ENCODE measurements at places on chromosomes 2 and 18.

DNA sequence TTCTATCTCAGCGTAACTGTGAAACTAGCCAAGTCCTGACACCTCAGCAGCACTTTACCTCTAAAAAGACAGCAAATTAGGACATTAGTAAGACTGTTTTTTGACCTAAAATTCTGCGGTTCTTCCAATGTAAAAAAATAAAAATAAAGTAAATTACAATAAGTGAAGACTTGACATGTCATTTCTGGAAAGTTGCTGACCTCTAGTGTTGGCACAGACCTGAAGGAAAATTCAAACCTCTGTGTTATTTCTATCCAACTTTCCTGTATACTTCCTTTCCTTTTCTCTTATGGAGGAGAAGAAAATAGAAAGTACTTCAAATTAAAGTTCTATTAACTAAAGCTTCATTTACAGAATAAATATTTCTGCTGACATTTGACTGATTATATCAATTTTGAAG is 110.6 kb downstream of the TMEM182 start:
- no peak for DNase-seq

- DNase-seq, result no peak
These were observed 41.4 kb upstream of the DTNB start for GRCh38 chr2:25714740-25715139.

GRCh38 chr2:179049203-179049545 is 763 bp downstream of the CCDC141 start:
- no peak for DNase-seq

- DNase-seq, result no peak
These were observed 26.7 kb upstream of the THOC1 start for GRCh38 chr18:294566-294965.

GRCh38 chr2:171323971-171324528 is 109.7 kb downstream of the METTL8 start:
- DNase-seq, result no peak

GRCh38 chr2:121228521-121228920 is 56.5 kb downstream of the TFCP2L1 start:
- no peak for DNase-seq

DNA sequence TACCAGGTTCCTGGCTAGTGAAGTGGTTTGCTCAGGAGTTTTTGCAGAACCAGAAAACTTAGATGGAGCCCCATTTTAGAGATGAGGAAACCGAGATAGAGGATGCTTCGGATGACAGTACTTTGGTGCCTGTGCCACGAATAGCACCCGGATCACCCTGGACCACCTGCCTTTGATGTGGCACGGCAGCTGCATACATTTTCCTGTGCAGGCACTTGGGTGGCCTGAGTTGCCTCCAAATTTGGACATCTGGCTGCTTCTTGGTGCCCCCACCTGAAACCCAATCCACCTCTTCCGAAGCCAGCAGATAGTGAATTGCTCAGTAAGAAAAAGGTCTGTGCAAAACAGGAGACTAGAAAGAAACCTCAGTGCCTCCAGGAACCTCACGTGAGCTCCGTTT is 140.6 kb upstream of the ID2 start:
- no peak for DNase-seq

- DNase-seq, result no peak
These were observed at the start of gene KCNJ3 for GRCh38 chr2:154698296-154698720. Gene KCNJ3 (plus strand): TSS chr2:154698695. CDS start chr2:154698776, 81 bp downstream.

GRCh38 chr2:106956879-106957278 is 70.9 kb upstream of the ST6GAL2 start:
- no peak for DNase-seq

DNA sequence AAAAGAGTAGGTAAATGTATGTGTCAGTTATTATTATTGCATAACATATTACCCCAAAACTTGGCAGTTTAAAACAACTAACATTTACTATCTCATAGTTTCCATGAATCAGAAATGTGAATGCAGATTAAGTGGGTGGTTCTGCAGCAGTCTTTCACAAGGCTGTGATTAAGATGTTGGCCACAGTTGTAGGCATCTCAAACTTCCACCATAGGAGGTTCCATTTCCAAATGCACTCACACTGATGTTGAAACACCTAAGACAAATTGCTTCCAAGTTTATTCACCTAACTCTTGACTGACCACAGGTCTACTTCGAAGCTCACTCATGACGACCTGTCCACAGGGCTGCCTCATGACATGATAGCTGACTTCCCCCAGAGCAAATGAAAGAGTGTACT is 360.8 kb downstream of the GRB14 start:
- DNase-seq, result no peak

- no peak for DNase-seq
These were observed 28.4 kb downstream of the NAB1 start for GRCh38 chr2:190677255-190677654.

DNA sequence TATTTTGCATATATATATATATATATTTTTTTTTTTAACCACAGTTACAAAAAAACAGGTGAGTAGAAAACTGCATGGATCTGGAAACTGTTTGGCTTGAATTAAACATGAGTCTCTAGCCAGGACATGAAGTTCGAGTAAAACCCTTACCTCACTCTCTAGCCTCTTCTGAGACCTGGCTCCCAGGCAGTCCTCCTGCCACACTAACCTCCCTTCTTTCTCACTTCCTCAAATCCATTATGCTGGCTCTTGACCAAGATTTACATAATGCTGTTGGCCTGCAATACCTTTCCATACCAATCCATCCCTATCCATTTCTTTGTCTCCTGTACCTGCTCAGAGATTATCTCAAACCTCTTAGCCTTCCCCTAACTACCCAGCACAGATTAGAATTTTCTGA is 34.0 kb downstream of the PIGN start:
- no peak for DNase-seq

DNA sequence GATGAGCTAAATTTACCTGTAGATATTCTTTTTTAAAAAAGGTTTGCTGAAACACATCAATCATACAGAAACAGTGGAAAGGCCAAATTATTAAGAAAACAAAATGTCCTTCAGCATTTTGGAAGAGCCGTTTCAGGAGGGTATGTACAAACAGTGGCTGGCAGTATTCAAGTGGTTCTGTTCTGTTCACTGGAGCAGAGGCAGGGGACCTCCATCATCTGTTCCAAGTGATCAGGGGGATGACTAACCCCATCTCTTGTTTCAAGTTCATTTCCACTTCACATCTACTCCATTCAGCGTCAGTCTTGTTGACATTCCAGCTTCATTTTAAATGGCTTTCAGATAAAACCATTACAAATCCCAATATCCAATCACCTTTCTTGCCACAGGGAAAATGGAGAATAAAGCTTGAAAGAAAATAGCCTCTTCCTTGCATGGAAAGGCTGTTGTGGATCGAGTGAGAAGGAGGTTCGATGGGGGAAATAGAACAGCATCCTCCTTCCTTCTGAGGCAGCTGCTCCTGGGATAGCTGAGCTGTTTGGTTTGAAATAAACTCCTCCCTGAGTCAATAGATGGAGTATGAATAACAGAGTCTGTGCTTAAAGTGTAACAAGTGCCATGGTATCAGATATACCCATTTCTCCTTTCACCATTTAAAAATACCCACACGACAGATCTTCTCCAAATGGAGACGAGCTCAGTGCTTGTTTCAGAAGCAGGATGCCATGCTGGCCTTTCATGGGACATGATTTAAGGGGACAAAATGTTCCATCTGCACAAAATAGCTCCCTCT is 63.7 kb upstream of the OTOF start:
- no peak for DNase-seq

- DNase-seq, result no peak
These were observed 114.5 kb downstream of the KLHL29 start for GRCh38 chr2:23499439-23499838.

DNA sequence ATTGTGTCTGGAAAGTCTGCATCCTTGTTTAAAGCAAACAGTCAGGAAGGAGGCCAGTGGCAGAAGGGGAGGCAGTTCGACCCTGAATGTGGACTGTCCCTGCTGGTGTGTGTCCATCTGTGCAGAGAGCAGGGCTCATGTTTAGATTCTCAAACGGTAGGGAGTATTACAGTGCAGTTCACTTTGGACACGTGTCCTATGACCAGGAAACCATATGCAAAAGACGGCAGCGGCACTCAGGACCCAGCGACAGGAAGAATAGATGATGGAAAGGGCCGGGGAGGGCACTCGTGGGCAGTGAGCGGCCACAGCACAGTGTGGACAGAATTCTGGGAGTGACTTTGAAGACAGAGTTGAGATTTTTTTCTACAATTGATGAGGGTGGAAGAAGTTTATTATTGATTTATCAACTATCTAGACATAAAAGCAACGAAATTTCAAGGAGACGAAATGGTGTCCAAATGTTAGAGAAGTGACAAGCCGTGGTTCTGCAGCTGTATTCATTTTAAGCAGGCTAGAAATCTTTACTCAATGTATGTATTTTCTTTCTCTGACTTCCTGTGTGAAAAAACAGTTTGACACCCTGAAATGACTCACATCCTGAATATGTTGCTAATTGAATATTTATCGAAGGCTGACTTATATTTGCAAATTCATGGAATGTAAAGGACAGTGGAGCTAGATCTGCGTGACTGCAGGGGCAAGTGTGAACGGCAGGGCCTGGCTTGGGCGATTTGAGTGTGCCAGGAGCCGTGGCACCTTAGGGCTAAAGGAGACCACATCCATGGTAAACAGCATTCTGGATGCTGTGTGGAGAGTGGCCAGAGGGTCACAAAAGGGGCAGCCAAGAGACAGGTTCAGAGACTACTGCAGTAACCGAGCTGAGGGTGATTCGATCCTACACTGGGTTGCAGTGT is 214.2 kb downstream of the PTGR3 start:
- no peak for DNase-seq

- no peak for DNase-seq
These were observed 228.7 kb upstream of the TANK start for GRCh38 chr2:160931531-160931930.

DNA sequence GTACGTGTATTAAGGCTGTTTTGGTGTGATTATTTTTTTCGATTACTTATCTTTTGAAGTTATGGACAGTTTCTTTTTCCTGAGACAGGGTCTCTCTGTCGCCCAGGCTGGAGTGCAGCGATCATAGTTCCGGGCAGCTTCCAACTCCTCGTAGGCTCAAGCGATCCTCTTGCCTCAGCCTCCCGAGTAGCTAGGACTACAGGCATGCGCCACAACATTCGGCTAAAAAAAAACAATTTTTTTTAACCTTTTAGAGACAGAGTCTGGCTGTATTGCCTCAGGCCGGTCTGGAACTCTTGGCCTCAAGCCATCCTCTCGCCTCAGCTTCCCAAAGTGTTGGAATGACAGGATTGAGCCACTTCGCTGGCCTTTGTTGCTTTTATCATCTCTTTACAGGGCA is 945 bp downstream of the HAT1 start:
- no peak for DNase-seq

DNA sequence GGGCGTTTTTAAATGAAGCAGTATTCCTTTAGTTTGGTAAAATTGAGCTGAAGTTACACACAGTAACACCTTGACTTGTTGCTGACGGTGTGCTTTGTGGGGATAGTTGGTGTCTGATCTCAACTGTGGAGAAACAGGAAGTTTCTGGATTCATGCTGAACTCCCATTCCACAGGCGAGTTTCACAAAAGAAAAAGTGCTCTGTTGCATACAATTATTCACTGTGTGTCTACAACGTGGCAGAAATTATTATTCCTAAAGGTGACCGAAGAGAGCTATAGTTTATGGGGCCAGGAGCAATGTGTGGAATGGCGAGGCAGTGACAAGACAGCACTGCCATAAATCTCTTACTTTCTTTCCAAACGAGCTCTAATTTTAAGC is 463 bp upstream of the CABYR start:
- no peak for DNase-seq

DNA sequence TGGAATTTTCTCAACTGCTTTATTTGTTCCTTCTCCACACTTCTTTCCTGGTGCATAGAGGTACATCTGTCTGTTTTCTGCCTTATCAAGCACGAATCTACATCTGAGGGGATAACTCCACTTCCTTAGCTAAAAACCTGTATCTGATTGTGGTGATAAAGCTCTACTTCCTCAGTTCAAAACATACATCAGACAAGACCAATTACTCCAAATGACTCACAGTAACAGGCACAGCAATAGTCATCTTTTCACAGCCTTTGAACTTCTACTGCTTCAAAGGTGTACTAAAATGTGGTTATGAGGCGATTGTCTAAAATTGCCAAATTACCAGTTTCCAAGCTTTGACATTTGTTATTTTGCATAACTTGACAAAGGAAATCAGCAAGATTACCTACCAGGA is 803.6 kb upstream of the ZEB2 start:
- DNase-seq, result no peak

Measured in activated CD4-positive, alpha-beta T cell treated with anti-CD3 and anti-CD28 coated beads for 4 hours (primary cell).